ENCODE measurements at places on chromosomes 4 and X.

DNA sequence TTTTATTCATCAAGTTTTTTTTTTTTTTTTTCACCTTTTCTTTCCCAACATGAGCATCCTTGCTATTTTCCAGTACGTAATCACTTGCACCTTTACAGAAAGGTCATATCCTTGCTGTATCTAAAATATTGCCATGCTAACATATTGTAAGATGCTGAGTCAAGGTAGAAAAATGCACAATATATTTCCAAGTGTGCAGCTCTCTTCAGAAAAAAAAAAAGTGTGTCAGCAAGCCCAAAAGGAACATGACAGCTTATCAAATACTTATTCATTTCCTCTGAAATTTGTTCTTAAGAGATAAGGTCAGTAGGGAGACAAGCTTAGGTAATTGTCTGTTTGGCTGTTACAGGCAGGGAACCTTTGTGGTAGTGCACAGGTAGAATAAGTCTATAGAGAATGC is 27.0 kb downstream of the SH2D1A start:
- no peak for DNase-seq

DNA sequence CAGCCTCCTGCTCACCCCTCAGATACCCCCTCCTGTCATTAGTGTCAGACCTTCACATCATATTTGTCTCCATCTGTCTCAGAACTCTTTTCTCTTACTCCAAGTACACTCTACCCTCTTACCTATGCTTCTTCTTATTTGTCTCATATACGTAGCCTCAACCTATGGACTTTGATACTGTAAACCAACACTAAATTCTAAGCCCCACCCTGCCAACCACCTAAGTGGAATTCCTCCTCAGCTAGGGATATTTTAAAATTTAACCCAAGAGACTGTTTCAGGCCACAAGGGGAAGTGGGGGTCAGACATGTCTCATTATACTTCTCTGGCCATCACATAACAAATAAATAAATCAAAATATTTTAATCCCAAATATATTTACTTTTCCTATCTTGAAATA is 778.1 kb upstream of the GRID2 start:
- no peak for DNase-seq

DNA sequence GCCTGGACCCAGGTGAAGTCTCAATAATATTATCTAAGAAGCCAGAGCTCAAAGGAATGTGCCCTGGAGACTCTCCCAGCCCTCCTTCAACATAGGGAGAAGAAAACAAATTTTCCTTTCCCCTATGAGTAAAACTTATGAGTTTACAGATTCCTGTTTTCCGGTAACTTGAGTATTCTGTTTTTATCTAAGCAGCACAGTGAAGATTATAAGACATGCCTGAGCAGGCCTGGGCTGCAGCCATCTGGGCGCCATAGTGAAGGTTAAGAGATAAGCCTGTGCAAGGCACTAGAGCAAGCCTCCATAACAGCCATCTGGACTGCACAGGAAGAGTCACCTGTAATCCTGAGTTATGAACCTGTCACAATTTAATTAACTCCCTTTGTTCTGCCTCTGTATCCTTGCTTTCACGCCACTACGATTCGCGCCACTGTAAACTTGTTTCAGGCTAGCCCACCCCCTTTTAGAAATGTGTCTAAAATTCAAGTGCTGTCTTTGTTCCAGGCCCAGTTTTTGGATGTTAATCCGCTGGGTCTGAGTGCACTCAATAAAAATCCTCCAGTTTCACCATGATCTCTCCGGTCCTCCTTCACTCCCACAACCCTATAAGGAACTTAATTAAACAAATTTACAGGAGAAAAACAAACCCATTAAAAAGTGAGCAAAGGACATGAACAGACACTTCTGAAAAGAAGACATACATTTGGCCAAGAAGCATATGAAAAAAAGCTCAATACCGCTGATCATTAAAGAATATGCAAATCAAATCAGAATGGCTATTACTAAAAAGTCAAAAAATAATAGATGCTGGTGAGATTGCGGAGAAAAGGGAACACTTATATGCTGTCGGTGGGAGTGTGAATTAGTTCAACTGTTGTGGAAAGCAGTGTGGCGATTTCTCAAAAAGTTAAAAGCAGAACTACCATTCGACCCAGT is 189.5 kb downstream of the APBB2 start:
- no peak for DNase-seq

DNA sequence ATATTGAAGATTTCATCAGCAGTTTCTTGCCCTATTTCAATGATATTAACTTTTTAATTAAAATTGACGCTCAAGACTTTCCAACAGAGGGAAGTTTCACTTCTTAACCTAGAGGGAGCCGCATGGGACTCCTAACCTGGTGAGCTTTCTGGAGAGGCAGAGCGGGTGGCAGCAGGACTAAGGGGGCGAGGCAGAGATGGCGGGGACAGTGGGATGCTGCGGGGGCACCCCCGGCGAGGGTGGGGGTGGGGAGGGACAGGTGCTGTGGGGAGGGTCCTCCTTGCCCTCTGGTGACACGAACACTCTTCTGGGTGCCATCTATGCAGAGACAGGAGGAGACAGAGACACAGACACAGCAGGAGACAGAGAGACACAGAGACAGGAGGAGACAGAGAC is 104.4 kb downstream of the ADRA2C start:
- no peak for DNase-seq

DNA sequence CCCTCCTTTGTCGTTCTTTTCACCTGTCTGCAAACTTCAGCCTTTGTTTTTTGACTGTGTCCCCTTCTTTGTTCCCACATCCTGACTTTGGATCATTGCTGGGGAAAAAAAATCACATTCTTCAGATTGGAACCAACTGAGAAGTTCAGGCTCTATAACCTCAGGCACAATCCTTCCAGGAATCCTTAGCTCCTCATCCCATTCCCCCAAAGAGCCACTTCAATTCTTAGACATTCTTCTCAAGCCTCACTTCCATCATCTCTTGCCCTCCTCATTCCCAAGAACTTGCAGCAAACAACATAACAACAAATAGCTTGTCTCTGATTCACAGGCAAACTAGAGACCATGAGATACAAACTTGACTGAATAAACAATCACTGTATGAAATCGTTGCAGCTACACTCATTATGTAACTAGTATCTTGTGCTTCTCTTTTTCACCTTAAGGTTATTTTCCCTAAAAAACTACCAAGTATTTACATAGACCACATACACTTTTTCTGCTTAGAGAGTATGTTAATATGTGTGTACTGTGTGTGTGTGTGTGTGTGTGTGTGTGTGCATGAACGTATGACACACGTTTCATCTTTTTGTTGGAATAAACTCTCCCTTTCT is 26.4 kb upstream of the PGM2 start:
- DNase-seq, result no peak

DNA sequence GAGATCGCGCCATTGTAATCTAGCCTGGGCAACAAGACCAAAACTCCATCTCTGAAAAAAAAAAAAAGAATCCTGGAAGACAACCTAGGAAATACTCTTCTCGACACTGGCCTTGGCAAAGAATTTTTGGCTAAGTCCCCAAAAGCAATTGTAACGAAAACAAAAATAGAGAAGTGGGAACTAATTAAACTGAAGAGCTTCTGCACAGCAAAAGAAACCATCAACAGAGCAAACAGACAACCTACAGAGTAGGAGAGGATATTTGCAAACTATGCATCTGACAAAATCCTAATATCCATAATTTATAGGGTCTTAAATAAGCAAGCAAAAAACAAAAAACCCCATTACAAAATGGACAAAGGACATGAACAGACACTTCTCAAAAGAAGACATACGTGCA is 76.5 kb upstream of the DUSP21 start:
- no peak for DNase-seq

DNA sequence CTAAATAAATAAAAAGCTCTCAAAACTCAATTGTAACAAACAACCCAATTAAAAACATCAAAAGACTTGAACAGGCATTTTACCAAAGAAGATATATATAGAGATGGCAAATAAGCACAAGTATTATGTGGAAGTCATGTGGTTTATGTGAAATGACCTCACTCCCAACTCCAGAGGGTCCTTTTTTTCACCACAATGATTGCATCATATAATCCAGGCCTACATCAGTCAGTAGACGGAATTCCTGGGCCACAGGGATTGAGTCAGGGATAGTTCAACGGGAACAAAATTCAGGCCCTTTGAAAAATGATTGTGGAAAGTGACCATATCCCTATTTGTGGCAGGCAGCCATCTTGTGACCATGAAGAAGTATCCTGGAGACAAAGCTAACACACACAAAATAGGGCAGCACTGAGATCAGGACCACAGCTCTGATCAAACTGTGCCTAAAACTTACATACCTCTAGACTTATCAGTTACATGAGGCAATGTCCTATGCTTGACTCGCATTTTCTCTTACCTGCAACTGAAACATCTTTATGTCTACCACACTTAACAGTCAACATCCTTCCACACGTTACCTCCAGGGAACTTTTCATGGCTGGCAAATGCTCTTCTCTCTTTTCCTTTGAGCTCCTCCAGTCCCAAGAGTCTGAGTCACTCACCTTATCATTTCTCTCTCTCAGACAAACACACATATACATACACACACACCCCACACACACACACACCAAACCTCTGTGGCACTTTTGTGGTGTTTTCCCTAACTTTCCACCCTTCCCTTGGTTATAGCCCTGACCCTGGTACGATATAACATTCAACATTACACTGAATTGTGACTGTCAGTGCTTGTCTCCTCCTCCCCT is 113.5 kb downstream of the PHF8 start:
- DNase-seq, result no peak
